B cell (primary cell): ENCODE measurements at places on chromosomes 12 and 14. TPM values are rescaled to one million over a fixed set of nuclear protein-coding genes. Genes with fewer than 3 reads are reported as not detected.

DNA sequence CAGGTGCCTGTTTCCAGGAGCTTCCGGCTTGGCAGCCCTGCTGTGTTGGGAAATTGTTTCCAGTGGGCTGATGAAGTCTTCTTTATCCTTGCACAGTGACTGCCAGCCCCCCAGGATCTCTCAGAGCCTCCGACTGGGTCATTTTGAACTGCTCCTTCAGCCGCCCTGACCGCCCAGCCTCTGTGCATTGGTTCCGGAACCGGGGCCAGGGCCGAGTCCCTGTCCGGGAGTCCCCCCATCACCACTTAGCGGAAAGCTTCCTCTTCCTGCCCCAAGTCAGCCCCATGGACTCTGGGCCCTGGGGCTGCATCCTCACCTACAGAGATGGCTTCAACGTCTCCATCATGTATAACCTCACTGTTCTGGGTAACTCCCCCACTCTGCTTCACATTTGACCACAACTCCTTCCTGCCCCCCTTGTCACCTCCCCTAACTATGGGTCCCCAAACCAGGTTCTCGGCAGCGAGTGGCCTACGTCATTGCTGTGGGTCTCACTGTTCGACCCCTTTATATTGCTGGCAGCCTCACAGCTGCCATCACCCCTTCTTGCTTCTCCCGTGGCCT, 2.3 kb downstream of the LAG3 start:
- no peak for DNase-seq

- no peak for DNase-seq
Observed at GRCh38 chr12:109923481-109924245, 23.6 kb downstream of the TCHP start.

DNA sequence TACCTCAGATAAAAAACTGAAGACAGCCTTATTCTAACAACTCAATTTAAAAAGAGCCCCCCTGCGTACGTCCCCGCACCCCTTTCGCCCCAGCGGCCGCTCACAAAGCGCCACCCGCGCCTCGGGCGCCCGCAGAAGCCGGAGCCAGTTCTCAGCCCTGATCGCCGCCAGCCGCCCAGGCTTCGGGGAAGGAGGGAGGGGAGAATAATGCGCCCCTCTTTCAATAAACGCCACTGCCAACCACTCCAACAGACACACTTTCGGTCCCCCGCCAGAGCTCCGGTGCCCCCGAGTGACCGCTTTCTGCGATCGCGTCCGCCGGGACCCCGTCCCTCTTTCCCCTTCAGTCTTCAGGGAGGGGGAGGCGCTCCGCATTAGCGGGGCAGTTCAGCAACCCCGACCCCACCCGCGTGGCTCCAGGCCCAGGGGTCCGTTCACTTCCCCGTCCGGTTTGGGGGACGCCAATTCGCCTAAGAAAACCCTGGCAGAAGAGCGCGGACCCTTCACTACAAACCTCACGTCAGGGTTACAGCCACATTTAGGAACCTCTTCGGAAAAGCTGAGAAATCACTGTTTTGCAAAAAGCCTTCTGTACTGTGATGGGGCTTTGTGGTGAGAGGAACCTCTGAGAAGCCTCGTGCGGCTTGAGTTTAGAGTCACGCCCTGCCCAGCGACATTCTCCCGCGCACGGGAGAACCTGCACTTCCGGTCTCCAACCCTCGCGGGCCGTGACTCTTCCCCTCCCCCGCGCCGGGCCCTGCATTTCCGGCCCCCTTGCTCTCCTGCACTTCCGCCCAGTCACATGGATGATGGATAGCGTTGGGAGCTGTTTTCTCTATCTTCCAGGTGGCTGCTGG, 18.7 kb downstream of the FOXG1 start:
- no peak for DNase-seq

- DNase-seq: no peak
Observed at GRCh38 chr12:54974279-54974678, 10.3 kb downstream of the TESPA1 start.

DNA sequence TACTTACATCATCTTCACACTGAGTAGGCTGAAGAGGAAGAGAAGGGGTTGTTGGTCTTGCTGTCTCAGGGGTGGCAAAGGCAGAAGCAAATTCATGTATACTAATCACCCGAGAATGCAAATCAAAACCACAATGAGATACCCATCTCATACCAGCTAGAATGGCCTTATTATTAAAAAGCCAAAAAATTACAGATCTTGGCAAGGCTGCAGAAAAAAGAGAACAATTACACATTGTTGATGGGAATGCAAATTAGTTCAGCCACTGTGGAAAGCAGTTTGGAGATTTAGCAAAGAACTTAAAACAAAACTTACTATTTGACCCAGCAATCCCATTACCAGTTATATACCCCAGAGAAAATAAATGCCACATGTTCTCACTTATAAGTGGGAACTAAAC, 154.9 kb downstream of the SEC23A start:
- no peak for DNase-seq

RAB5B gene
- total RNA-seq: 96.1 and 111 TPM in 2 replicates

DNA sequence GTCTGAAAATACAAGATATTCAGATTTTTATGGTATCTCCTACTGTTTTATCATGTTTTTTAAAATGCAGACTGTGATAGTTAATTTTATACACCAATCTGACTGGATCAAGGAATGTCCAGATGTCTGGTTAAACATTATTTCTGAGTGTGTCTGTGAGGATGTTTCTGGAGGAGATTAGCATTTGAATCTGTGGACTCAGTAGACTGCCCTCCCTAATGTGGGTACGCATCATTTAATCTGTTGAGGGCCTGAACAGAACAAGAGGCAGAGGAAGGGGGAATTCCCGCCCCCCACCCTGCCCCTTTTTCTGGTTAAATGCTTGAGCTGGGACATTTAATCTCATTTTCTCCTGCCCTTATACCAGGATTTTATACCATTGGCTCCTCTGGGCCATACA, 72.1 kb downstream of the AVPR1A start:
- no peak for DNase-seq

CFAP54 gene
- total RNA-seq: 0.24 and 0.76 TPM in 2 replicates

- no peak for DNase-seq
Observed at GRCh38 chr12:83389237-83389996, 702.7 kb downstream of the TMTC2 start.

DNA sequence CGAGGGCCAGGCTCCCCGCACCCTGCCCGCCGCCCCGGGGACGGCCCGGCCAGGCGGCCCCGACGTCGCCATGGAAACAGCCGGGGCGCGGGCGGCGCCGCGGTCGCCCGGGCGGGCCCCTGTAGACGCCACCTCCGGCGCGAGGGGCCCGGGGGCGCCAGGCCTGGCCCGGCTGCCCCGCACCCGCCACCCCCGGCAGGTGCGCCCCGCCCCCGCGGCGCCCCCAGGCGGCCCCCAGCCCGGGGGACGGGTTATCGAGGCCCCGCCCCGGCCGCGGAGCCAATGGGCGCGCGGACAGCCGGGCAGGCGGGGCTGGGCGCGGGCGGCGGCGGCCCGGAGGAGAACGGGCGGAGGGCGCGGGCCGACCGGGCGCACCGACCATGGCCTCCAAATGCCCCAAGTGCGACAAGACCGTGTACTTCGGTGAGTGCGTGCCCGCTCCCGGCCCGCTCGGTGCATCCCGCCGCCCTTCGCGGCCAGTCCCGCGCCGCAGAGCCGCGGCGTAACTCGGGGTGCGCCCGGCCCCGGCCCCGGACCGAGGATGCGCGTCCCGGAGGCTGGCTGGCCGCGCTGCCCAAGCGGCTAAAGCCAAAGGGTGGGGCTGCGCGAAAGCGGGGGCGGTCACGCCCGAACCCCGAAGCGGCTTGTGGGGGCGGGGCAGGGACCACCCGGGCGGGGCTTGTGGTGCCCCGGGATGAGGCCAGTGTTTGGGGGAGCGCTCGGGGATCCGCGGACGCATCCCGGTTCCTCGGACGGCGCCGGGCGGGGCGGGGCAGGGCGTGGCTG, at the start of gene CRIP2:
CRIP2 (plus strand) TSS at position 339 of the 786 bp plus-strand sequence; CDS start at position 381, 42 bp downstream.
- DNase-seq: no peak

- DNase-seq: peak; percentile 30
Observed at GRCh38 chr12:44774815-44775411, 101.2 kb downstream of the NELL2 start.

DNA sequence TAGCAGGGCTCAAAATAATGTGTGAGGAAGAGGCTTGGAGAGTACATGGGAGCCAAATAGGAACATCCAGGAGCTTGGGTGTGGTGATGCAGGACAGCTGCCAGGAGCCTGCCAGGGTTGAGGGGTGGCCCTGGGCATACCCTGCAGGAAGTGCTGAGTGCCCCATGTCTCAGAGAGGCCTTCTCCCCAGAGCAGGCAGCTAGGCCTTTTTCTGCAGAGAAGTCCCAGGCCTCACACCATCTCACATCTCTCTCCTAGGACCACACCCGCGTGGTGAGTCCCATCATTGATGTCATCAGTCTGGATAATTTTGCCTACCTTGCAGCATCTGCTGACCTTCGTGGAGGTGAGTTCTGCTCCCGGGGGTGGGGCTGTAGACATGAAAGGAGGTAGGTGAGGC, 66.9 kb downstream of the ERH start:
- DNase-seq: no peak

DNA sequence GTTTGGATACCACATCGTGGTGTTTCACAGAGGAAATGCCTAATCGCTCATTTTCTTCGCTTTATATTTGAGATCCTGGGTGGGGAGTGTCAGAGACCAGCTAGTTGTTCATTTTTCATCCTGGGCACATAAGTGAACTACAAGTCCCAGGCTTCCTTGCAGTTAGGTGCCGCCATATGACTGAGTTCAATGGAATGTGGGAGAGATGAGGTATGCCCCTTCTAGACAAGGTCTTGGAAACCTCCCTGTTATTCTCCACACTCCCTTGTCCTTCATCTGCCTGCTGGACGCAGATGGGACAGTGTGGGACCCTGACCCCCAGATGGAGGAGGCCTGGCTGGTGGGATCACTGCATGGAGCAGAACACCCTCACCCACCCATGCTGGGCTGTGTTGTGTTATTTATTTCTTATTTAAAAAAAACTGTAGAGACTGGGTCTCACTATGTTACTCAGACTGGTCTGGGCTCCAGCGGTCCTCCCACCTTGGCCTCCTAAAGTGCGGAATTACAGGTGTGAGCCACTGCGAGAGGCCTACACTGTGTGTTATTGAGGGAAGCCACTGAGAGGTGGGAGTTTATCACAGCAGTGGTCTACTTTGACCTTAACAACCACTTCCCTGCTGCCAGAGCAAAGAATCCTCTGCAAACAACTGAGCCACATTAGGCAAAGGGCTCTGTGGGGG, 42.9 kb upstream of the VRK1 start:
- no peak for DNase-seq
